ENCODE measurements at places on chromosomes 2 and 18.

GRCh38 chr2:30237966-30238800, 6.8 kb downstream of the LBH start:
- DNase-seq = no peak

DNA sequence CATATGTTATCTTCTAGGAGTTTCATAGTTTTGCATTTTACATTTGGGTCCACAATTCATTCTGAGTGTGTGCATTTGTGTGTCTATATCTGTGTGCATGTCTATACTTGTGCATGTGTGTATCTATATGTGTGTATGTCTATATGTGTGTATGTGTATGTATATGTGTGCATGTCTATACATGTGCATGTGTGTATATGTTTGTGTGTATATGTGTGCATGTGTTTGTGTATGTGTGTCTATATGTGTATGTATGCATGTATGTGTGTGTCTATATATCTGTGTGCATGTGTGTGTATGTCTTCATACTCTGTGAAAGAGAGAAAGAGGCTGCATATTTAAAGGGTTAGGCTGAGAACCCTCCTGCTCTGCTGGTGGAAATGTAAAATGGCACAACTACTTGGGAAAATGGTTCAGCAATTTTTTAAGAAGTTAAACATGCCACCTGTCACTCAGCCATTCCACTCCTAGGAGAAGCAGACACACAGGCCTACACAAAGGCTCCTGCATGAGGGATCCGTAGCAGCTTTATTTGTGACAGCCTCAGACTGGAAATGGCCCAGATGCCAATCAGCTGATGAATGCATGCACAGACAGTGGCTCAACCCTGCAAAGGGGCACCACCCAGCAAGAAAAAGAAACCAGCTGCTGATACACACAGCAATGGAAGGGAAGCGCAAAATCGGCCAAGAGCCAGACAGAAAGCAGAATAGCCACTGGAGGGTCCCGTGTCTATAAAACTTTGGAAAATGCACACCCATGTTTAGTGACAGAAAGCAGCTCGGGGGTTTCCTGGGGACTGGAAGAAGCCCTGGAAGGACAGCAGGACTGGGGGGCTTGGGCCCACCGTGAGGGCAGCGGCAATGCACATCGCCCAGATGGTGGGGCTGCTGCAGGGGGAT, 146.8 kb downstream of the SEPTIN10 start:
- DNase-seq = no peak

DNA sequence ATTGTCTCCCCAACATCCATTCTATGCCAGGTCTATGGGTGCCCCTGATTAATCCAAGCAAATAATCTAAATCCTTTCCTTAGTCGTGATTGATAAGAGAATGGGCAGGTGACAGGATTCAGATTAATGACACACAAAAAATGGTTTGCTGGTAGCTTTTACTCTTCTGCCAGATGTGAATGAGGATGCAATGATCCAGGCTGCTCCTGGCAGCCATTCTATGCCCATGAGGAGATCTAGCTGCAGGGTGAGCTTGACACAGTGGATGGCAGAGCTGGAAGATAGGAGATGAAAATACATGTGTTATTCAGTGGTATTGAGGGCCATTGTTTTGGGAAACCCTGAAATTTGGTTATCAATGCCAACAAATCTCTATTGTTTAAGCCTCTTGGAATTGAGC, 69.7 kb downstream of the ACYP2 start:
- no peak for DNase-seq

DNA sequence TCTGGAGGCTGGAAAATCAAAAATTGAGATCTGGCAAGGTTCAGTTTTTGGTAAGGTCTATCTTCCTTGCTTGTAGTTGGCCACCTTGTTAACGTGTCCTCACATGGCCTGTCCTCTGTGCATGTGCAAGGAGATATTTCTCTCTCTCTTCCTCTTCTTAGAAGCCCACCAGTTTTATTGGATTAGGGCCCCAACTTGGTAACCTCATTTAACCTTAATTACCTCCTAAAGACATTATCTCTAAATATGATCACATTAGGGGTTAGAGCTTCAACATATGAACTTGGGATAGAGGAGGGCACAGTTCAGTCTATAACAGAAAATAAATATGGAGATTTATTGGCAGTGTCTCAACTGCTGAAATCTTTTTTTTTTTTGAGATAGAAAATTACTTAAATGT, 19.6 kb upstream of the RND3 start:
- no peak for DNase-seq

GRCh38 chr18:7608174-7608550, 41.0 kb downstream of the PTPRM start:
- DNase-seq = no peak

DNA sequence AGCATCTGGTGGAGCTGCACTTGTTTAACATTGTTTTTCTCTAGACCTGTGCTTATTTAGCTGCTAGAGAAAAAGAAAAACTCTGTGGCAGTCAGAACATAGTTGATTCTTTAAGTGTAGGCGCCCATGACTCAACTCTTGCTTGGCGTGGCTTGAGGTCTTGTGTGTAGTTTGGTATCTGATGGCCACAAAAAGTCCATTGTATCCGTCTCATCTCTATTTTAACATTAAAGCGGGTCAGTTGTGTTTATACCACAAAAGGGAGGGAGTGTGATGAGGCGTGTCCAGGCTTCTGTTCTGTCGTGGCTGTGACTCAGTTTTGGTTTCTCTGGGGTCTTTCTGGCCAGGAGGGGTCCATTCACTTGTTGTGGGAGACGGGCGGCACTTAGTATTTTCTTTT, 24.2 kb upstream of the UGT1A8 start:
- no peak for DNase-seq

- DNase-seq = no peak
These were observed 12.2 kb downstream of the DOK1 start for GRCh38 chr2:74566754-74567085.

- no peak for DNase-seq
These were observed 57.1 kb downstream of the ZAP70 start for GRCh38 chr2:97770445-97770844.

GRCh38 chr2:148132412-148132811, 111.5 kb downstream of the MBD5 start:
- no peak for DNase-seq

DNA sequence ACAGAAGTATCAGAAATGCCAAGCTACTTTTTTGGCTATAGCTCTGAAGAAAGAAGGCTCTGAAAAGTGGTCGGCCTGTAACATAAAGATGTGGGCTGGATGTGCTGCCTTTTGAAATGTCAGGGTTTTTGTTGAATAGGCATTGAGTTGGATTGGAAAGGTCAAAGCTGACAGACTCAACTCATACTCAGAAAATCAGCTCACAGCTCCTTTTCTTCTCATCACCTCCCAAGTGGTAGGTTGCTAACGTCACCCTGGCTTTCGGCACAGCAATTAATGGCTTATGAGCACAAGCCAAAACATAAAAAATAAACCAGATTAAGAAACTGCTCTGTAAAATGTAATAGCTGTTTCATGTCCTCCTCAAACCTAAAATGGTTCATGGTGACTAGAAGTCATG, 68.3 kb downstream of the KCNF1 start:
- DNase-seq = no peak
